ENCODE measurements at places on chromosomes 12 and 14.

- no peak for DNase-seq
Measured at GRCh38 chr12:27966870-27967269, 5.7 kb downstream of the PTHLH start.

DNA sequence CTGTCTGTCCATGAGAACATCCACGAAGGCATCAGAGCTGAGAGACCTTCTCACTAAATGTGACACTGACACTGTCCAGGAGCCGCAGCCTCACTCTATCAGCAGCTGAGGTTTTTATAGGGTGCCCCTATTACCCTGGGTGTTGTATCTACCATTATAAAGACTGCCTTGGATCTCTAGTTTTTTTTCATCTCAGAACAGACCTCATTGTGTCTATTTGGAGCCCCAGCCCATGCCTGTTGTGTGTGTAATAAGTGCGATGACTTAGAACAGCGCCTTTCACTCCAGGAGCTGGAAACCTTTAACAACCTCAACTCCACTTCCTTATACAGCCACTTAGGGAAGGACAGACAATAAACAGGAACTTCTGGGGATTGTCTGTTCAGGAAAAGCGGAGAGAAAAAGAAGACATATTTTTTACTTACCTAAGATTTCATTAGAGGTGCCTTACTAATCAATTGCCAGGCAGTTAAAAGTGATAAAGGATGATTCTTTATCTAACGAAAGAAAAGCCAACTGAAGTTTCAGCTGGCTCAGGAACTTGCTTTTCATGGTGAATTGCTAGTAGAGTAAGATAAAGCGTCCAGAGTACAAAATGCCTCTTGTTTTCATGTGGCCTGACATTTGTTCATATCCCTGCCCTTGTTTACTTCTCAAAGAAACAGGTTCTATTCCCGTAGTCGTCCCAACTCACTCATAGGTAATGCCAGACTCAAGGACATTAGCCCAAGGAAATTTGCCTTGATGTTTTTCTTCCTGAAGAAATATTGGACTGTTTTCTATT, 420.6 kb downstream of the RAD51B start:
- no peak for DNase-seq

GRCh38 chr12:56189099-56189917, at the start of gene SMARCC2:
Gene SMARCC2, minus strand, starts transcription at chr12:56189483. Its CDS starts 22 bp downstream, at chr12:56189461.
- DNase-seq: peak; percentile 73

DNA sequence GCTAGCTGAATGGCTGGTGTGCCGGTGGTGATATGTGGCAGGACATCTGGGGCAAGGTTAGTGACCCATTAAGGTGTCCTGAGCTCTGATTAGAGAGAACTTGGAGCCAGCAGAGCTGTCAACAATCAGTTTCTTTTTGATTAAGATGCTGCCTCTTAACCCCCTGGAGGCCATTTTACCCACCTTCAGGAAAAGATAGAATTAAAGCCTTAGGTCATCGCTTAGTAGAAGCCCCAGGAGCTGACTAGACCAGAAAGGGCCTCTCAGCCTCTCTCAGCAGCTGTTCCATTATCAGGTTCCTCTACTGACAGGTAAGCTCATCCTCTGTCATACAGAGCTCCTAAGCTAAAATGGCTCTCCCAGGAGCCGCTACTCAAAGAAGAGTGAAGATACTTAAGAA, 339.0 kb downstream of the FUT8 start:
- DNase-seq: no peak

- no peak for DNase-seq
Measured at GRCh38 chr12:40336573-40337199, 111.9 kb downstream of the LRRK2 start.

- no peak for DNase-seq
Measured at GRCh38 chr12:122422730-122423257, 325 bp upstream of the CLIP1 start.

- DNase-seq: no peak
Measured at GRCh38 chr12:107444771-107445170, 240.8 kb upstream of the PWP1 start.

DNA sequence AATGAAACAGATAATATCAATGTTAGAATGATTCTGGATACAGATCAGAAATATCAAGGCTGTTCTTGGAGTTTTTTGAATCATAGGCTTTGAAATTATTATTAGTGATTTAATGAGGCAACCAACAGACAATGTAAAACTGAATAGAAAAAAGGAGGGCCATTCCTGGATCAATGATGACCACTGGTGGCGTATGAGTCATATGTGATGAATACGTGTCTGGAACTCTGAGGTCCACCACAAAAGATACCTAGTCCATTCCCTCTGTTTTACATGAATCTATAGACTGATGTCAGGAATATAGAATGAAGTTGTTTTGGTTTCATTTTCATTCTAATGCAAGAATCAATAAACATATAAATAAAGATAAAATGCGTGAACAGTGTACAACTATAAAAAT, 78.3 kb upstream of the RTL1 start:
- no peak for DNase-seq

- no peak for DNase-seq
Measured at GRCh38 chr12:69309461-69309860, 38.7 kb upstream of the LYZ start.

- DNase-seq: no peak
Measured at GRCh38 chr12:100302081-100302480, 35.1 kb downstream of the SCYL2 start.

DNA sequence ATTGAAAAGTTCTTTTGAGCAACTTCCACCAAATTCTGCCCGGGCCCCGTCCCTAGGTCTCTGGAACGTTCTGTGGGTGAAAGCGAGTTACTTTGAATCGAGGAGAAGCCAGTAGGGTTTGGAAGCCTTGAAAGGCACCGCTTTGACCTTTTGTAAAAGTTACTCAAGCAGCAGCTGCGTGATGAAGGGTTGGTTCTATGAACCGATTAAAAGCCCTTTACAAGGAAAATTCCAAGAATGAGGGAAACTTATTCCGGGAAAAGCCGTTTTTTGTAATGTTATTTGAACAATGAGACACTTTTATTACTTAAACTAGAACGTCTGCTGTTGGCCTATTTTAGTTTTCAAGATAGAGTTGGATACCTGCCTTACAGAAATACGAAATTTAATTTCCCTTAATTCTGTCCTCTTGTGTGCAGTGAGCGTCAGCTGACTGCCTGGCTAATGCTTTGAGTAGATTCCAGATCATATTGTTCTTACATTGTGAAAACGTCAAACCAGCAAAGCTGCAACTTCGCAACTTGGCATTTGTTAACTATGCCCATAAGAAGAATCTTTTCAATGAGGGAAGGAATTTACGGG, 906 bp downstream of the LARP4 start:
- DNase-seq: peak; percentile 5

DNA sequence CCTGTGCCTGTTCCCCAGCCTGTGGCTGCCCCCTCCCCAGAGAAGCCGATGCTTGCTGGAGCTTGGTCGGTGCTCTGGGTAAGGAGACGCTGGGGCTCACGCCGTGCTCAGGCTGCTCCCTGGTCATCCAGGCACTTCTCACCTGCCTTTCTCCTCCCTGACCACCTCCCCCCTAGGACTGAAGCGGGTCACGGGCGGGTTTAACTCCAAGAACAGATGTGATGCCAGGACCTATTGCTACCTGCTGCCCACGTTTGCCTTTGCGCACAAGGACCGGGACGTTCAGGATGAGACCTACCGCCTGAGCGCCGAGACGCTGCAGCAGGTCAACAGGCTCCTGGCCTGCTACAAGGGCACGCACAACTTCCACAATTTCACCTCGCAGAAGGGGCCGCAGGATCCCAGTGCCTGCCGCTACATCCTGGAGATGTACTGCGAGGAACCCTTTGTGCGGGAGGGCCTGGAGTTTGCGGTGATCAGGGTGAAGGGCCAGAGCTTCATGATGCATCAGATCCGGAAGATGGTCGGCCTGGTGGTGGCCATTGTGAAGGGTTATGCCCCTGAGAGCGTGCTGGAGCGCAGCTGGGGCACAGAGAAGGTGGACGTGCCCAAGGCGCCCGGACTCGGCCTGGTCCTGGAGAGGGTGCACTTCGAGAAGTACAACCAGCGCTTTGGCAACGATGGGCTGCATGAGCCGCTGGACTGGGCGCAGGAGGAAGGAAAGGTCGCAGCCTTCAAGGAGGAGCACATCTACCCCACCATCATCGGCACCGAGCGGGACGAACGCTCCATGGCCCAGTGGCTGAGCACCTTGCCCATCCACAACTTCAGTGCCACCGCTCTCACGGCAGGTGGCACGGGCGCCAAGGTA, 8.4 kb upstream of the EP400 start:
- DNase-seq: no peak

GRCh38 chr12:116199160-116199706, 78.3 kb downstream of the MED13L start:
- DNase-seq: no peak

DNA sequence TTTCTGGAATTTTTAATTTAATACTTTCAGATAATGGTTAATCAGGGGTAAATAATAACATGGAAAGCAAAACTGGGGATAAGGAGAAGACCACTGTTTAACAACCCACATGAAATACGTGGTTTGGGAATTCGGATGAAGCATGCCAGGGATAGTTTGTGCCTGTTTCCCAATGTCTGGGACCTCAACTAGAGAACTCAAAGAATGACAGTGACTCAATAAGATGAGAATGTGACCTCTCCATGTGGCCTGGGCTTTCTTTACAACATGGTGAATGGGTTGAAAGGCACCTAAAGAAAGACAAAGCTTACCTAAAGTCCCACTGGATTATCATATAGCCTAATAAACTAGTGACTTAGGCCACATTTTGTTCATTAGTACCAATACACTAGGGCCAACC, 460.3 kb upstream of the LRFN5 start:
- no peak for DNase-seq

DNA sequence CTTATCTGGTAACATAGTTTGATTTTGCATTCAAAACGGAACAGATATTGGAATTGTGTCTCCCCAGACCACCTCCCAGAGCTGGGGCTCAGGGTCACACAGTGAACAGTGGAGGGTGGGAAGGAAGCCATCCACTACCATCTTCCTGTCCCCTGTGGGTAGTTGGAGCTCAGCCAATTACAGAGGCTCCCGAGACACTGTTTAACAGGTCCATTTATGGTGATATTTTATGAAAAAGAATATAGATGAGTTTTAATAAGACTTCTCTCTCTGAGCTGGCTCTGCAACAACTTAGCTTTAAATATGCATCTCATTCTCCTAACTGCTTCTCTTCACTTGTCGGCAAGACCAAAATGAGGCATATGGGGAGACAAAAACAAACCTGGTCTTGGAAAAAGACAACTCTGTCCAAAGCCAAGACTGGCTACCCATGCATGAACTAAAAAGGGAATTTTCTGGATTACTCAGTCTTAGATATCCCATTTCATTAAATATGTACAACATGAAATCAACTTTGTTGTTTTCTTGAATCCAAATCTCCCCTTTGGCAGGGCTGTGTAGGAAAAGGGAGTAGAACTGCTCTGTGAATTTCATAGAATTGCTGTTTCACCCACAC, 83.8 kb upstream of the HOXC13 start:
- no peak for DNase-seq

DNA sequence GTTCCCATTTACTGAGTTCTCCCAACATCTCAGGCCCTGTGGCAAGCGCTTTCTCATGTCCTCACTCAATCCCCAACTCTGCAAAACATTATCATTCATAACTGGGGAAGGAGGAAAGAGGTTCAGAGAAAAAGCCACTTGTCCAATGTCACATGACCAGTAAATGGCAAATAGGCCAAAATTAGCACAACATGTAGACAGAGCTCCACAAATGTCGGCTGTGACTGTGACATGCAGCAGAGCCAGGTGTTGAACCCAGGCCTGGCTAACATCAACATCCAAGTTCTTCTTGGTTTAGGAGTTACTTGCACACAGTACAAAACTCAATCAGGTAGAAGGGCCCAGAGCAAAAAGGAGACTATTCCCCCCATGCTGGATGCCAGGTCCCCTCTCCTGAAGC, 10.8 kb downstream of the KCTD10 start:
- no peak for DNase-seq

DNA sequence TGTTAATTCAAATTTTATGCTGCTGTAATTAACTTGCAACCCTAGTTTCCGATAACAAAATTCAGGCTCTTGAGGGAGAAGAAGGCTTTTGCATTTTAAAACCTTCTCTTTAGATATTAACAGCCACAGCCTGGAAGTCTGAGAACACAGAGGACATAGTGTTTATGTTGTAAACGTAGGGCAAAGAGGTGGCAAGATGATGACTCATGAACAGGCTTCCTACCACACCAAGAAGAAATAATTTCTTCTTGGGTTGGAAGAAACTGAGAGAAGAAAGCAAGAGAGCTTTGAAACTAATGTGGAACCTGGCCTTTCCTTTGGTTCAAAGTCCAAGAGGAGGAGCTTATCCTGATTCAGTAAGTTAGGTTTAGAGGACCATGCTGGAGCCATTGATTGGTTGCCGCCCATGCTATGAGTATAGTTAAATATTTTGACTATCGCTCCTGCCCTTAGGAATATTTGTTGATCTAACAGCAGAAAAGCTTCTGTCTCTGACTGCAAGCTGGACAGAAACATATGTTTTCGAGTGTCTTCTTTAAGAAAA, 31.8 kb downstream of the CCDC198 start:
- no peak for DNase-seq

GRCh38 chr12:104719700-104720338, 238.3 kb downstream of the SLC41A2 start:
- DNase-seq: no peak

DNA sequence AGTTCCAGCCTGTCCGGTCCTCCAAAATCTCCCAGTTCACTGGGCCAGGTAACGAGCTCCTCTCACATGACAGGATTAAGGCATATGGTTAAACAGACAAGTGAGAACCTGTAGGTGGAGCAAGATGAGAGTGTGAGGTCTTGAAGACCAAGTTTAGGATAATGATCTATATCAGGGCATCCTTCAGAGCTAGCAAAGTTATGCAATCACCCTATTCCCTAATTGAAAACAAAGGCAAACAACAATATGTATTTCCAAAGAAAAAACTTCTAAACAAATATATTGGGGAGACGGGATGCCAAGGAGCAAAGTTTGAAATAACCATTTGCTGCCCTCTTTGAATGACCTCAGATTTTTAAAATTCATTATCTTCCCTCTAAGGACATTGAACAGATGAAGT, 571.2 kb downstream of the BCL11B start:
- DNase-seq: no peak

GRCh38 chr14:61494018-61494417, 172.6 kb downstream of the PRKCH start:
- DNase-seq: no peak

DNA sequence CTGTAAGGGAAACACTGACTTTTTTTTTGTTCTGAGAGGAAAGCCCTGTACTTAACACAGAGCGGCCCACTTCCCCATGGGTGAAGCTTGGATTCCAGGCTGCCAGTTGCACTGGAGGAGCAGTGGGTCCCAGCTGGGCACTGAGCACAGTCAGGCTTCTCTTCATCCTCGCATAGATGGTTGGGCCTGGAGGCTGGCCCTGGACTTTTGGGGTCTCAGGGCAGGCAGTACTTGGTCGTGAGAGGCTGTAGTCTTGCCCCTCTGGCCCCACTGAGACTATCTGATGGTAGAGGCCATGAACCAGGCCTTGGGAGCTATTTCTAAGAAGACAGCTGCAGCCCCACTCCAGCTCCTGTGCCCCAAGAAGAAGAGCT, 6.2 kb upstream of the LHX5 start:
- no peak for DNase-seq

DNA sequence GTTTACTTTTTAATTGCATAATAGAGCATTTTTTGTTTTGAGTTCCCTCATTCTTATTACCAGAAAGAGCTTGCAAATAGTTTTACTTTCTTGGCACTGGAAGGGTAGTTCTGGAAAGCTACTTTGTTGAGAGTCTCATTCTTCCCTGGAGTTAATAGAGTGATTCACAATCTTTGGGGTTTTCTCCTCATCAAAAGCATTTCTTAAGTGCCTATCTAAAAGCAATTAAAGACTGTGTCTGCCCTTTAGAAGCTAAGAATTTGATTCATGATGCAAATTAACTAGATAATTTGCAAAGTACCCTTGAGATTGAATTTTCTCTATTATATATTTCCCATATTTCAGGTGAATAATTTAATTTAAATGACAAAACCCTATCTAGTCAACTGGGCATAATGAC, 8.1 kb upstream of the BMAL2 start:
- no peak for DNase-seq

Measured in Jurkat, Clone E6-1 (cell line).